ENCODE measurements at places on chromosomes 2 and 18.

DNA sequence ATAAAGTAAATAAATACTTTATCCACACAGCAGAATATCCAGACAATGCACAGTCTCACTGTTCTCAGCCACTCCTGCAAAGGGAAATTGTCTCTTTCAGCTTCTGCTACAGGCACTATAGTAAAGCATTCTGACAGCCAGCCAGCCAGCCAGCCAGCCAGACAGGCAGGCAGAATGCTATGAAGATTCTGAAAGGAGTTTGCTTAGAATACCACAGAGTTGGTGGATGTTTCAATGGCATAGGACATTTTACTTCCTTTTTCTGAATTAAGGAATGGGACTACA, 116.1 kb upstream of the CYP26B1 start:
- no peak for DNase-seq

- no peak for DNase-seq
Observed at GRCh38 chr2:159124931-159125467, 156.6 kb downstream of the TANC1 start.

- no peak for DNase-seq
Observed at GRCh38 chr2:188966079-188966571, 8.0 kb upstream of the COL3A1 start.

- DNase-seq: no peak
Observed at GRCh38 chr2:191844706-191845105, 2.2 kb downstream of the CAVIN2 start.

DNA sequence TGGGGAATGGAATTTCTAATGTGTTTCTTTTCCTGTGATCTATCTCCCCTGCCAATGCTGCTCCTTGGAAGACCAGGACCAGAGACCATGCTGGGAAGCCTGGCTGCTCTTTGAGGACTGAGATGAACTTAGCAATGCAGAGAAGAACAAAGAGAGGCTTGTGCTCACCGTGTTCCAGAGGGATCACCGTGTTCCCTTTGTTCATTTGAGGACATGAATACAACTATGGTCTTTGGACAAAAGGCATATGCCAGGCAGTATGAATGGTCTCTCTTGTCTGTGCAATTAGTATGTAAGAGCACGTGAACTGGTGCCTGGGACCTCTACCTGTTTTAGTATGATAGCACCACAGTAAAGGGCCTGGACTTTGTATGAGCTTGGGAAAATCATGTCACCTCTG, 139.9 kb downstream of the TDRD15 start:
- DNase-seq: no peak

- DNase-seq: no peak
Observed at GRCh38 chr2:121479882-121480522, 50.7 kb upstream of the RNU4ATAC start.

DNA sequence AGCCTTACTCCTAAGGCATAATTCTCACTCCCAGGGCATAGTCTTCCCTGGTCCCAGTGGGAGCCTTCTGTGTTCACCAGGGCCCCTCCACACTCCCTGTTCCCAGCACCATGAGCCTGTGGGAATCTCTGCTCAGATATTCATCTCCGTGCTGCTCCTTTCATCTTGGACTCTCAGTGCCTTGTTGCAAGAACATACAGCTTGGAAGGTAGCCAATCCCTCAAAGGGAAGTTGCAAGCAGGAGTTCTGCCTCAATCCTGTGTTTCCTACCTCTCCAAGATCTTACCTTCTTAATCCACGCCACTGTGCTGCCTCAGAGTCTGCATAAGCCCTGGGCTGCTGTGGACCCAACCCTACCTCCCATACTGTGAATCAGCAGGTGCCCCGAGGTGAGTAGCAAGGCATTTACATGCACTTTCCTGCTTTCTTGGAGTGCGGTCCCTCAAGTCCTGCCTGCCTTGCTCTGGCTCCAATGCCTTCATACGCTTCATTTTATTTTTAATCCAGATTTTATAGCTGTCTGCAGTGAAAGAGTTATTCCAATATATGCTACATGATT, 413.8 kb upstream of the RAB6C start:
- no peak for DNase-seq

- no peak for DNase-seq
Observed at GRCh38 chr2:134683561-134684112, 35.2 kb downstream of the TMEM163 start.

- DNase-seq: no peak
Observed at GRCh38 chr2:230794497-230794896, 70.2 kb upstream of the ITM2C start.

GRCh38 chr2:160224060-160224459, 24.0 kb upstream of the ITGB6 start:
- no peak for DNase-seq

DNA sequence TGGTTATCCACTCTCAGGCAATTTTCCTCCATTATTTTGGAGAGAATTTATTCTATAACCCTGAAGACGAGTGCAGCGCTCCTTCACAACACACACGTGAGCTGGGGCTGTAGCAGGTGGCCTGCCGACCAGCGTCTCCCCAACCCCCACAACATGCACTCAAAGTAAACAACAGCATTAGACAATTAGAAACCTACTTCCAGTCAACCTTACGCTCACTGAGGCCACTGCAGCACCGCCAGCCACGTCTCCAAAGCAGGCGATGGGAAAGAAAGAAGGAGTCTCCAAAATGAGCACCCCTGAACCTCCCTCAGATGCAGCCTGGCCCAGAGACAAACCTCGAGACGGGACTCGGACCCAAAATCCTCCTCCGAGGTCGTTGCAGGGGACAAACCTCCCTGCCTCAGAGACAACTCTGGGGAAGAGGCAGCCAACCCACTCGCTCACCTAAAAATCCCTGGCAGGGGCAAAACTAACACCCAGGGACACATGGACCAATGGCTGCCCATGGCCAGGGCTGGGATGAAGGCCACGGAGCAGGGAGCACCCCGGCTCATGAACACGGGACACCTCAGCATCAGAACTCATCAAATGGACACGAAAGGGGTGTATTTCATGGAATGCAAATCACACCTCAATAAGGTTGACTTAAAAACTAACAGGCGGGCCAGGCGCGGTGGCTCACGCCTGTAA, 2.6 kb downstream of the SLC66A2 start:
- DNase-seq: no peak

DNA sequence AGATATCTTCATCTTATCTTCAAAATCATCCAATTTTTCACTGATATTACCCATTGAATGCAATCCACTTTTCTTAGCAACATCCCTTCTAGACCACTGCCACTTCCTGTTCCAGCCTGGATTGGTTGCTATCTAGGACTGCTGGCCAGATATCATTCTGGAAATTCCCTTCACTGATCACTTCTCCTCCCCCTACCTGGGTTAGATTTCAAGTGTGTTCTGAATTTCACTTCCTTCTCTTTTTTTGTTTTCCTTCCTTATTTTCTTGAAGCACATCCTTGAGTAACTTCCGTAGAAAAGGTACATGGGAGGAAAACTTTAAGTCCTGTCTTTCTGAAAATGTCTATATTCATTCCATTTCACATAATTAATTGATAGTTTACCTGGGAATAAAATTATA, 82.0 kb upstream of the IL1R2 start:
- DNase-seq: no peak

- no peak for DNase-seq
Observed at GRCh38 chr18:31436825-31437224, 10.7 kb upstream of the DSG3 start.

- DNase-seq: no peak
Observed at GRCh38 chr2:188326669-188327301, 35.1 kb downstream of the GULP1 start.

- no peak for DNase-seq
Observed at GRCh38 chr18:34550902-34551301, 159.2 kb upstream of the DTNA start.

DNA sequence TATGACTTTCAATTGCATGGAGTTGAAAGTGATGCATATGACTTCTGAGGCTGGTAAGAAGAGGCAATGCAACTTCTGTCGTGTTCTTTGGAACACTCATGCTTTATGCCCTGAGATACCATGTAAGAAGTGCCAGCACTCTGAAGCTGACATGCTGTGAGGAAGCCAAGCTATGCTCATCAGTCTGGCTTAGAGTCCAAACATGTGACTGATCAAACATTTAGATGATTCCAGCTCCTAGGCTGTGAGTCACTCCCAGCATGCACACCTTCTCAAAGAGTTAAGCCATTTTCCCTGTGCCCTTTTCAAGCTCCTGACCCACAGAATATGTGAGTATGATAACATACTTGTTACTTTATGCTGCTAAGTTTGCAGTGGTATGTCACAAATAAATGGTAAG, 15.8 kb upstream of the VRK2 start:
- no peak for DNase-seq

DNA sequence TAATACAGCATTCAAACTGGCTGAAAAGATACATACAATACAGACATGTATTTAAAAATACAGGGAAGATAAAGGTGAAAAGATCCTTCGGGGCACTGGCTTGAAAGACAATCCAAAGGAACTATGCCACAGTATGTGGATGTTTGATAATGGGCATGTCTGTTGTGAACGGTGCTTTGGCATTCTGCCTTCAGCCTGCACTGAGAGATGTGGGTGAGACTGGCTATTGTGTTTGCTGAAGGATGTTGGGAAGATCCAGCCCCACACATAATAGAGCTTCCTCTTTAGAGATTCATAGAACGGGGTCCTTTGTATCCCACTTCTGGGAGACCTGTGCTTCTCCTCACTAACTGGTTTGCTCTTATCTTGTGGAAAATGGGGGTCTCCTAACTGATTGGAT, 65.1 kb upstream of the CXCR4 start:
- DNase-seq: no peak

GRCh38 chr2:163664610-163665009, 71.2 kb downstream of the FIGN start:
- no peak for DNase-seq

DNA sequence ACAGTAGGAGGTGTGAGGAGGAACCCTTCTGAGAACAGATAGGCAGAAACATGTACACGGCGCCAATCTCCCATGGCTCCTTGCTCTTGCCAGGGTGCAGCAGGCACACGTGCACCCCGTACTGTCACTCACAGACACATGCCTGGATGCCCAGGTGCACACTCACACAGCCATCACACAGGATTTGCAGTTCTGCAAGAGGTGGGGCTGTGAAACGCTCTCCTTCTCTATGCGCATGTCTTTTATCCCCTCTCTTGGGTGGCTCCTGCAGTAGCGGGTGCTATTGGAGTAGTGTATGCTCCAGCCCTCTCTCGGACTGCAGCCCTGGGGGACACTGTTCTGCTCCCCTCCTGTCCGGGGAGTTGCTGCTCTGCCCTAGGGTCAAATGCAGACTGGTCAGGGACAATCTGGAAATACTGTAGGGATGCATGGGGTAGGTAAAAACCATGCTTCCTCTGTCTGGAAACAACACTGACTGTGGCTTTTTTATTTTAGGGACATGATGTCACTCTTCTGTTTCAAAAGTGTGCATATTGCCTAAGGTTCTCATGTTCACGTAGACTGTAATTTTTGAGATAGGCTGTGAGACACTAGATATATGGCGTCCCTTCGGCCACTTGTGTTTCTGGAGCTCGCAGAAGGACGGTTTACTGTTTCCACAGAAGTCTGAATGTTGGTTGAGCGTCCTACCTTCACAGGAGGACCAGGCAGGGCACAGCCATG, 118.5 kb downstream of the PRKCE start:
- no peak for DNase-seq

- no peak for DNase-seq
Observed at GRCh38 chr2:223283771-223284170, 231.8 kb downstream of the KCNE4 start.

GRCh38 chr2:219902891-219903552, 275.6 kb downstream of the SLC4A3 start:
- DNase-seq: no peak

DNA sequence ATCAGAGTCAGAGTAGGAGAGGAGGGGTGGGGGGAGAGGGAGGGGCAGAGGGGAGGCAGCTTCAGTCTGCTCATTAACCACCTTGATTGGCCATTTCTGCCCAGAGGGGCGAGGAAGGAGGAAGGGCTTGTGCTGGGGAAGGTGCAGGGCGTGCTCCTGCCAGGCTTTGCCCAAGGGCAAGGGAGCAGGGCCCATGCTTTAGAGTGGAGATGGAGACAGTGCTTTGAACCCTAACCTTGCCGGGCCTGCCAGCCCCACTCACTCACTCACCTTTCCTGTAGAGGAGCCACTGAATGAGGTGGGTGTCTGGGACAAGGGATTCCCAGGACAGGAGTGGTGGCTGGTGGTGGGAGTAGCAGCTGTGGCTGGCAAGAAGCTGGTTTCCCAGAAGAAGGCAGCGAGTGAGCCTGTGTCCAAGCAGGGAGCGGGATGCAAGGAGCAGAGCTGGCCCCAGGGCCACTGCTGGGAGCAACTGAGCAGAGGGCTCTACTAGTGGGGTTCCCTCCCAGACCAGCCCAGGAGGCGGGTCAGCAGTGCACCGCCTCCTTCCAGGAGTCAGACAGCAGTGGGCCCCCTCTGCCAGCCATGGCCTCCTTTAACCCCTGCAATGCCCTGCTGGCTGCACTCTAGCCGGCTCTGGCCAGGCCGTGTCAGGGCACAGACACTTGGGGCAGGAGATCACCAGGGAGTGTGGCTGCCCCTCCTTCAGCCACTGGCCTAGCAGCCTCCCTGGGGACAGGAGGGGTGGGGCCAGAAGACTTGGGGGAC, 3.6 kb upstream of the RUFY4 start:
- no peak for DNase-seq

DNA sequence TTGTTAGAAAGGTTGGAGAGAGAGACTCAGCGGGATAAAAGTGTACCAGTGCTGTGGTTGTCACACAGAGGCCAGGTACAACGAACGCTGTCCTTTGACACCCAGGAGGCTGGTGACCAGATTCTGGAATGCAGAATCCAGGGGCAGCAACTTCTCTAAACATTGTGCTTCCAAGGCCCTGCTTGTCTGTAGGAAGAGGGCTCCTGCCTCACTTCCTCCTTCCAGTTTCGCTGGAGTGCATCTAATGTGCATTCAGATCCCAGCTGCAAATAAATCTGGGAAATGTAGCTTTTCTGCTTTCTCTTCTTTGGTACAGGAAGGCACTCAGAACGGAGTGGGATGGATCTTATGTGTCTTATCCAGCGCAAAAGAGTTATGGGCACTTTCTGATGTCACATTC, 171.8 kb upstream of the ATP5MC3 start:
- DNase-seq: no peak

- DNase-seq: no peak
Observed at GRCh38 chr18:27413495-27414401, 228.6 kb upstream of the CHST9 start.

GRCh38 chr2:241226723-241227572, 38.5 kb downstream of the ANO7 start:
- no peak for DNase-seq

DNA sequence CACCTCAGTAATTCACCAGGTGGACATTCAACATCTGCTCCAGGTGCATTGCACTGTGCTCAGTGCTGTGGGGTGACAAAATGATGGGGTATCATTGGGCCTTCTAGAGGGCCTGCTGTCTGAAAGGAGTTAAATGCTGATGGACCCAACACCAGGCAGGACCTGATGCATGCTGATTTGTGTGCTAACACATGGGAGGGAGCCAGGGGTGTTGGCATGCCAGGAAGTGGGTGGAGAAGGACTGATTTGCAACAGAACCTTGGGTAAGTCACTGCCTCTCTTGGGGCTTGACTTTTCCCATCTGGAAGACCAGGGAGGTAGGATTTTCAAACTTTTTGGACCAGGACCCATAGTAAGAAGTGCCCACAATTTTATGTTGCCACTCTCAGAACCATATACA, 57.9 kb upstream of the CXCR4 start:
- DNase-seq: no peak
